ENCODE measurements at places on chromosomes 5 and 9.

GRCh38 chr9:4890242-4890641, 94.8 kb upstream of the JAK2 start:
- no peak for DNase-seq

- no peak for DNase-seq
Measured at GRCh38 chr9:21873540-21874221, 71.2 kb downstream of the MTAP start.

DNA sequence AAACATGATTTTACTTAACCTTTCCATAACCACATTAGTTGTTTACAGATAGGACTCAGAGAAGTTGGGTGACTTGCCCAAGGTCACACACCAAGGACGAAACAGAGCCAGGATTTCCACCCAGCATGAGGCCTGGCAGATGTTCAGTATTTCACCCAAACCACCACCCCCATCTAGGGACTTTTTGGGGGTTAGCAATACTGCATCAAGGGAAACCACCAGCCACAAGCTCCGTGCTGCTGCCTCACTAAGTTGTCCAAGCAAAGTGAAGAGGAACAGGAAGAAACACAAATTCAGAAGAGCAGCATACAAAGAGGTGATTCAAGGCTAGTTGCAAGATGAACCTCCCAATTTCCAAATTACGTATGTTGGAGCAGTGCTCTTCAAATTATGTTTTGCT, 219.6 kb upstream of the RORB start:
- DNase-seq, result no peak

DNA sequence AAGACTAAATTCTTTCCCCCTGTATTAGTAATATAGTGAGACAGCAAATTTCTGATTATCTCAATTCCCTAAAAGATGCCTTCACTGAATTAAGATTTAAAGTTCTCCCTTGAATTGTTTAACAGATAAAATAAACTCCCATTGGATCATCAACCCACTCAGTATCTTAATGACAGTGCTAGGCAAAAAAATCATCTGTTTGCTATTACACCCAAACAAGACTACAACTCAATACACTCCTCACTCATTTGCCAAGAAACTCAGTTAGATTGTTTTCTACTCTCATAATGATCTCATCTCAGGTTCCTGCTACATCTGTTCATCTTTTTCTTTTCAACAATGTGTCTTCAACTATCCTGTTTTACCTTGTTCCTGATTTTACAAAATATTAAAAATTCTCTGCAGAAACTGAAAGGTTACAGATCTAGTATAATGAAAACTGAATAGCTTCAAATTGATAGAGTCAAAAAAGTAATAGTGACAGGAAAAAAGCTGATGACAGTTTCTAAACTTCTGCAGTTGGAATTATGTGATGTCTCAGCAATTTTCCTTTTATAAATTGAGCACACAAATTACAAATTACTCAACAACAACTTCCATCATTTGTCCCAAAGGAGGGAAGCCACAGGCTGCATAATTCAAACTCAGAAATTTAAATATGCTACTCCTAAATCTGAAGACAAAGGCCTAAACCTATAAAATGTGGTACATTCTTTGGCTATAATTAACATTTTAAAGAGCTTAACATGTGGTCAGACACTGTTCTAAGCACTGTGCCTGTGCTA, 39.4 kb downstream of the HOMER1 start:
- DNase-seq, result no peak

- no peak for DNase-seq
Measured at GRCh38 chr9:96350866-96351265, 32.6 kb downstream of the SLC35D2 start.

DNA sequence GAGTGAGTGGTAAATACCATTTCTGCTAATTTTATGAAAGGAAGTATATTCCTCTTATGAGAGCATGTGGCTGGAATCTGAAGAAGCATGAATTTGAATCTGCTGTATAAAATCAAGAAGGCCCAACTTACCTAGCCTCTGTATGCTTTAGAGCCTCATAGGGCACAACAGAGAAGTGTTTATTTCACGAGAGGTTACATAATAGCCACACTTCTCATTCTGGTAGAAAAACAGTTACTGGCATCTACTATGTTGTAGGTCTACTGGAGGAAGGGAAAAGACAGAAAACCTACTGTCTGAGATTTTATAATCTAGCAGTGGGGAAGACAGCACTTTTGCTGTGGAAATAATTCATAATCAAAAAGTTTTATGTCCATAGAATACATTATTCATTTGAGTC, 172.6 kb upstream of the ZNF608 start:
- DNase-seq, result no peak

GRCh38 chr5:170181902-170182301, 50.9 kb upstream of the C5orf58 start:
- no peak for DNase-seq

DNA sequence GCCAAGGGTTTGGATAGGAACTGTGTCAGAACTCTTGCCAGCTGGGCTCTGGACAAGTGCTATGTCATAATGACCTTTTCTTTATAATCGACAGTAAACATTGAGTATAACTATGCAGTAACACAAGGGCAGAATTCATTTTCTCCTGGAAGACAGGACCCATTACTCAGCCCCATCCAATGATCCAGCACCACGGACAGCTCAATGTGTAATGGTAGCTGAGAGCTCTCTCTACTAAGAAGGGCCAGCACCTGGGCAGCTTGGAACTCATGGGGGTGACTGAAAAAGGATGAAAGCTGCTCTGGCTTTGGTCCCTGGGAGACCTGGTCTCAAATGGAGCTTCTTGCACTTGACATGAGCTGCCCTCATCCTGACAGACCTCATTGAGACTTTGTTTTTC, 347.8 kb downstream of the TRIM32 start:
- no peak for DNase-seq

DNA sequence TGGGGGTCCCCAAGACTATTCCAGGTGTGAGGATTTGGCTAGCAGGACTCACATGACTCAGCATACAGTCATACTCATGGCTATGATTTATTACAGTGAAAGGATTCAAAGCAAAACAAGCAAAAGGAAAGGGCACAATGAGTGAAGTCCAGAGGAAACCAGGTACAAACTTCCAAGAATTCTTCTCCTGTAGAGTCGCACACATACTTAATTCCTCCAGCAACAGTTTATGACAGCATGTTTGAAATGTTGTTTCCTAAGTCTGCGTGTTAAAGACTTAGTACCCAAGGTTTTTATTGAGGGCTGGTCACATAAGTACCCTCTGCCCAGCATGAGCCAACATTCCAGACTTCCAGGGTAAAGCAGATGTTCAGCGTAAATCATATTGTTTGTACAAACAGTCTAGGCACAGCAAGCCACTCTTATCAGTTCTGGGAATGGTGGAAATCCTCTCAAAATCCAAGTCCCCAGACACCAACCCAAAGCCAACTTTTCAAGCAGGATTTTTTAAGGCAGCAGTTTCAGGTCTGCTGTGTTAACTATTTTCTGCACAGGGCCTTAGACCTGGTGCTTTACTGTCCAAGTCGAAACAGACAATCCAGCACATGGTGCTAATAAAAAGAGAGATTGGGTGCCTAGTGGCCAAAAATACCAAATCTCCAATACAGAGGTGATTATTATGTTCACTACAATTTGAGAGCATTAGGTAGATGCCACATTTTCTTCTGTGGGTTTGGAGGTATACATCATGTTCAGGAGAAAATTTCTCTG, 18.6 kb upstream of the RICTOR start:
- DNase-seq, result no peak

DNA sequence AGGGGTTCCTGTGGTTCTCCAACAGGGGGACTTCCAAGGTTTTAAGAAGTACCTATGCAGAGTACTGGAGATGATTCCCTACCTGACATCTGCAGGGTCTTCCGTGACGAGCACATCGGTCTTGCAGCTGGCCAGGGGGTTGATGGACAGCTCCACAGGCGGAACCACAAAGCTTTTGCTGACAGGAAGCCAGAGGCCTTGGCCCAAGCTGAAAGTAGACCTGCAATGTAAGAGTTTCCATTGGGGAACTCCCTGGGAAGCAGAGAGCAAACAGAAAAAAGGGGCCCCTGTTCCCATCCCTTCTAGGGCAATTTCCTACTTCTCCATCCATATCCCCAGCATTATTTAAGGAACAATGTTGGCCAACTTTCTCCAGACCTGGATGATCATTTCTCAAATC, 288.0 kb downstream of the TRIM32 start:
- no peak for DNase-seq

DNA sequence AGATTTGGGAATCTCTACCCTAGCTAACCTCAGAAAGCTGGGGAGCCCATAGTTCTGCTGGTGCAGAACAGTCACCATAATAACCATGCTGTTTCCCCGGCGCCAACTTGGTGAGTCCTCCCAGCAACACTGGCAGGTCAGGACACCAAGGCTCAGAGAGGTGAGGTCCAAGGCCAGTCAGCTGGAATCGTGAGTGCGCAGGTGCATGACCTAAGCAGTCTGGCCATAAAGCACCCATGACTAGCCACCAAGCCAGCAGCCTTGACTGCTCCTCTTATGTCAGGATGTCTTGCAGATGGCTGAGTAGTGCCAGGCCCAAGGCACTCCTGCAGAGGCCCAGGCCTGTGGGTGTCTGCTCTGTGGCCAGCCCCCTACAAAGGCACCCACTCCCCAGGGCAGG, 2.6 kb downstream of the RNF44 start:
- DNase-seq, result no peak

DNA sequence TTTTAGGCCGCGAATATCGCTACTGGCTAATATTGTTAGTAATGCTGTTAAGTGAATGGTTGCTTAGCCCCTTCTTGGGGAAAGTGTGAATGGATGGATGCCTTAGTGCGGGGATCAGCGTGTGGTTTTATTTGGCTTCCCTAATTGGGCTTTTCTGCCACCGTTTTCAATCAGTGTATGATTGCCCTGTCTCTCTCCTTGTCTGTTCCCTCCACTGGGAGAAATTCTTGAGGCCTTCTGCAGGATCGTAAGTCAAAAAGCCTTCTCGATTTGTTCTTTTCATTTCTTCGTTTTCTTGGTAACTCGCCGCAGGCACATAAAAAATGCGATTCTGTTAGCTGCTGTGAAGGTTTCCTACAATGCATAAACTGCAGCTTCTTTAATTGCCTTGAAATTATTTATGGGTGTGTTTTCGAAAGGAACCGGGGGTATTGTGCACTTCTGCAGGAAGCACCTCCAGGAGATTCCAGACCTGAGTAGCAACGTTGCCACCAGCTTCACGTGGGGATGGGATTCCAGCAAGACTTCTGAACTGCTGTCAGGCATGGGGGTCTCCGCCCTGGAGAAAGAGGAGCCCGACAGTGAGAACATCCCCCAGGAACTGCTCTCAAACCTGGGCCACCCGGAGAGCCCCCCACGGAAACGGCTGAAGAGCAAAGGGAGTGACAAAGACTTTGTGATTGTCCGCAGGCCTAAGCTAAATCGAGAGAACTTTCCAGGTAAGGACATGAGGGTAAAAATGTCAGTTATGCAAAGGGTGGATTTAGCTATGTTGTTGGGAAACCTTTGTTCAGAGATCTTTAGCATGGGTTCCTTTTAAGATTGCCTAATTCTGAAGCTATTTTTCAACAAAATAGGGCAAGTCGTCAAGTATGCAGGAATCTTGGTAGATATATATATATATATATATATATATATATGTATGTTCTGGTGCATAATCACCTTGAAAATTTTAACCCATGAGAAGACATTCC, 700 bp downstream of the SKP2 start:
- DNase-seq, result no peak

GRCh38 chr5:175681045-175681967, 23.4 kb downstream of the HRH2 start:
- no peak for DNase-seq

DNA sequence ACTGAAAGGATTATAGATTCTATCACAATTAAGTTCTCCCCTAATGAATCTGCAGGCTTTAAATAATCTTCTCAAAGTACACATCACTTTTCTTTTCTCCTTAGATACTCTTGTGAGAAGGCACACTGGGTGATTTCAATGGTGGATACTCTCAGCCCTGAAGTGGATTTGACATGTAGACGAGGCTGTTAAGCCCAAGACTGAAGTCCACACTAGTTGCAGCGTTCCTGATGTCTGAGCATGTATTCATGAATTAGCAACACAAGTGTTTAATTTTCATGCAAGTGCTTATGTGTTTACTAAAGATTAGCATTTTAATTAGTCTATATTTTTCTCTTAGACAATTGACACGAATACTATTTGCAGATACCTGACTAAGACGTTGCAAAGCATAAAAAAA, 218.9 kb downstream of the TMEM161B start:
- no peak for DNase-seq

- no peak for DNase-seq
Measured at GRCh38 chr9:105444130-105444529, 3.7 kb upstream of the FSD1L start.

DNA sequence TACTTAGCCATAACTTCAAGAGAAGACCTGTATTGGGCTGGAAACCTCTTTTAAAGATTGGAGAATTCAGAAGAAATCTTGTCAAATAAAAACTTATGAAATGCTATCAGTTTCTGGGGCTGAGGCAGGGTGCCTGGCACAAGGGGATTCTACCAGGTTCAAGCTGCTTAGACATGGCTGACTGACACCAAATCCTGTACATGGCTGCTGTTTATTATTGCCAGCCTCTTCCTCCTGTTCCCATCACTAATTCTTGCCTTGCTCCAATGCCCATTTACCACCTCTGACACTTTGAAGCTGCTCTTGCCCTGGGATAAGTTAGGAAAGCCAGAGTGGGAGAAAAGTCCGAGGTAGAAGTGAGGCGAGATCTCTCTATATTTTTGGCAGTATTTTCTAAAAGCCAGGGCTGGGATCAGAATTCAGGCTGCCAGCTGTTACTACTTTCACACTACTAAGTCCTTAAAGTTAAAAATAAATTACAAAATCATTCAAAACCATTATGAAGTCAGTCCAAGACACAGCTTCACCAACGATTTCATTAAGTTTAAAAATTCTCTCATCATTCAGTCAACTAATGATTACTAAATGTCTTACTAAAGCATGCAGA, 66.3 kb upstream of the TNFAIP8 start:
- no peak for DNase-seq

Data from activated CD4-positive, CD25-positive, alpha-beta regulatory T cell treated with anti-CD3 and anti-CD28 coated beads, Interleukin-2, amount 50 U/mL, for 16 hours (primary cell).